Stimulated activated CD8-positive, alpha-beta memory T cell treated with anti-CD3 and anti-CD28 coated beads, Interleukin-15, amount 100 ng/mL, for 1 hour (primary cell): ENCODE measurements at places on chromosomes 2 and 18.

DNA sequence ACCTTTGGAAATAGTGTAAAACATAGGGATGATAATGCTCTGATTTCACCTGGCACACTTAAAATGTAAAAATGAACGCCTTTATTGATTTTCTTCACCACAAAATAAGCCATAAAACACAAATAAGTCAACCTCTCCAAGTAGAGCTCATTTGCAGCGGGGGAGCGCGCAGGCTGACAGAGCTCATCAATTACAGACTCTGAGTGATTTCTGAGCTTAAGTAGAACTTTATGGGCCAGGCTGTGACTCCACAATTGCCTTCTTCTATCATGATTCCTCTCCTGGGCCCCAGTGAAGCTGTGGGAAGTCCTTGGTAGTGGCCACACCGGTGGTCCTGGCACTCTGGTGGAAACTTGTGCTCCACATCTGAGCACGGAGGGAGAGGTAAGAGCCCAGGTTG, 789.0 kb upstream of the RAB6C start:
- DNase-seq = no peak

DNA sequence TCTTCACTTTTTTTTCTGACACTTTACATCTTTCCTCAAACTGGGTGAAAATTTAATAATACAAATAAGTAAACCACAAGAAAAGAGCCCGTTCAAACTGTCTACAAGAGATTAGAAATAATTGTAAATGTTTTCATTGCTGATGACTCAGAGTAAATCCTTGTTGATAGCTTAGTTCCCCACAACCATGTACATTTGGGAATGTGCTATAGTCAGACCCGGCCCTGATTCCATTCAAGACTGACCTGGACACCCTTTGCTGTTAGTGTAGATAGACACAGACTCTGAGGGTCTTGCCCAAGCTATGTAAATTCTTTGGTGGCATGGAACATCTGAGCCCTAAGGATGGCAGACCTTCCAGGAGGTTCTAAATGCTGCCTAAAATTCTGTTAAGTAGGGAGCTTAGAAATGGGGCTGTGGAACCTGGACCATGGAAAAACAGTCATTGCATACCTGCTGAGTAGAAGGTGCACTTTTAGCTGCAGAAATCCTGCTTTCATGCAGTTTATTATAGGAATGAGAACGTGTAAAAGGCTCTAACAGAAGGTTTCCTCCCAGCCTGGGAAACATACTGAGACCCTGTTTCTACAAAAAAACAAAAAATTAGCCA, 3.7 kb downstream of the MALT1 start:
- no peak for DNase-seq

DNA sequence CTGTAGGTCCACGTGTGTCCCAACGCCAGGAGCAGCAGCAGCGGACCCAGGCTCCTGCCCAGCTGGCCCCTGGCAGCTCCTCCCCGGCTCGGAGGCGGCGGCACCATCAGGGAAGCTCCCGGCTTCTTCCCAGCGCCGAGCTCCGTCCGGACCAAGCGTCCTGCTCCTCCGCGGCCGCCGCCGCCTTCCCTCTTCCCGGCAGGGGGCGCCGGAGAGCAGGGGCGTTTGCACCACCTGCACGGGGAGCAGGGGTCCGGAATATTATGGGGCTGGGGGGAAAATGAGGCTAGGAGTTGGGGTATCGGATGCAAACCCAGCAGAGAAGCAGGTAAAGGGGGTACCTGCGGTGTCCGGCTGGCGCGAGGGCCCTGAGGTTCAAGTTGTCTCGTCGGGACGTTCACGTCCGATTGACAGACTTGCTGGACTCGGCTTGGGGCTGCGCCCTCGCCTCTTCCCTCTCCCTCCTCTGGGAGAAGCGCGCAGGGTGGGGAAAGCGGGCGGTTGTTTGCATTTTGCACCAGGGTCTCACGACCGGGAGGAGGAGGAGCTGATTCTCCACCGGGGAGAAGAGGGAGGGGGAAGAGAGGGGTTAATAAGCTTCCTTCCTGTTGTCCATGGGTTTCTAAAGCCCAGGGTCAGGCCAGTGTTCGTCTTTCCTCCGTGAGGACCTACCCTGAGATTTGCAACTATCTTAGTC, at the start of gene CCBE1:
Gene CCBE1 (minus strand): TSS at position 188 of the 697 bp plus-strand sequence.
- no peak for DNase-seq

DNA sequence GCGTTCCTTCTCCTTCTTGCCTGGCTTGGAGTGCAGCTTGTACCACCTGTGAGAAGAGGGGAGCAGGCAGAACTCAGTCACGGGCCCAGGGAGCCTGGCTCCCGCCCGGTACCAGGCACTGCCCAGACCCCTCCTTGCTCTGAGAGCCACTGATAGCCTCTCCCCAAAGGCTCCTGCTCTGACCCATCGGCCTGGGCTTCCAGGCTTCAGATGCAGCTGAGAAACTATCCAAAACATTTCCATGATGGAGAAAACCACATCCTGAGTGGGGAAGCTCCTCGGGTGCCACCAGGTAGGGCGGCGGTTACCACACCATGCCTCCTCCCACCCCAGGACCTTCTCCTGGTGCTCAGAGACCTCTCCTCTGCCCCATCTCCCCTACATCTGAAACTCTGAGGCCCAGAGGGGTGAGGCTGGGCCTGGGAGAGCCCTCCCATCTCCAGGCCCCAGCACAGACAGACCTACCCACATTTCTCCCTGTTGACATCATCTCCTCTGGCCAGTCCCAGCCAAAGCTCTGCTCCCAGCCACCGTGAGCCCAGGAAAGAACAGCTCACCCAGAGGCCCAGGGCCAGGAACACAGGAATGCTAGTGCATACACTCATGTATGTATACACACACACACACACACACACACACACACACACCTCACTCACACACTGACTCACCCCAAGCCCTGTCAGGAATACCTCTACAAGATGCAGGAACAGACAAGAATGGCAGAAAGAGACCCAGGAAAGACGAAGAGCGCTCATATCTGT, 17.9 kb upstream of the SFXN5 start:
- DNase-seq = no peak

GRCh38 chr2:189369566-189369965, 71.7 kb upstream of the WDR75 start:
- no peak for DNase-seq

DNA sequence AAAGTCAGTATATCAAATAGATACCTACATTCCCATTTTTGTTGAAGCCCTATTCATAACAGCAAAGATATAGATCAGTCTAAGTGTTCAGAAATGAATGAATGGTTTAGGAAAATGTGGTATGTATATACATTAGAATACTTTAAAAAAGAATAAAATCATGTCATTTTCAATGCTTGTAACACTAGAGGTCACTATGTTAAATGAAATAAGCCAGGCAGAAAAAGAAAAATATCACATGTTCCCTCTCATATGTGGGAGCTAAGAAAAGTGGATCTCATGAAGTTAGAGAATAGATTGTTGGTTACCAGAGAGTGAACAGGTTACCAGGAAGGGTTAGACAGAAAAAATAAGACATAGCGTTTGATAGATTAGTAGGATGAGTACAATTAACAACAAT, 1111.0 kb upstream of the SLC39A10 start:
- DNase-seq = no peak

- DNase-seq = no peak
Measured at GRCh38 chr2:126898636-126899035, at the start of gene TEX51. Gene TEX51, plus strand, starts transcription at chr2:126898890. Its CDS starts 29 bp downstream, at chr2:126898919.

GRCh38 chr18:7940971-7941370, 373.9 kb downstream of the PTPRM start:
- DNase-seq = no peak

DNA sequence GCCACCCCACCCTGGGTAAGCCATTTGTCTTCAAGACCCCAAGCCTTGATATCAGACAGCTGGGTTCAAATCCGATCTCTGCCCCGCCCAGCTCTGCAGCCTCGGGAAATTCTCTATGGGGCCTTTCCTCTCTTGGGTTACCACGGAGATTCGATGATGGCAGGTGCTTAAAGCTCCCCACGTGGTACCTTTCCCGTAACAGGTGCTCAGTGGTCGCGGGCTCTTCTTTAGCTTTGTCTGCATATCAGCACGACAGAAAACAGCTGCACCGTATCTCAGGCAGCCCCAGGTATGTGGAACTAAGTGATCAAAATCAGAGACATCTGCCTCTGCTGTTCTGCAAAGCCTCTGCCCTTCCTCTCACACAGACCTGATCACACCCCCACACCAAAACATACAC, 37.4 kb downstream of the TTC32 start:
- no peak for DNase-seq

- DNase-seq = no peak
Measured at GRCh38 chr2:150129921-150130575, 357.4 kb downstream of the RND3 start.

- DNase-seq = no peak
Measured at GRCh38 chr2:217338306-217338916, 478.5 kb upstream of the TNP1 start.

GRCh38 chr2:241577413-241578122, 19.0 kb downstream of the BOK start:
- DNase-seq = no peak

DNA sequence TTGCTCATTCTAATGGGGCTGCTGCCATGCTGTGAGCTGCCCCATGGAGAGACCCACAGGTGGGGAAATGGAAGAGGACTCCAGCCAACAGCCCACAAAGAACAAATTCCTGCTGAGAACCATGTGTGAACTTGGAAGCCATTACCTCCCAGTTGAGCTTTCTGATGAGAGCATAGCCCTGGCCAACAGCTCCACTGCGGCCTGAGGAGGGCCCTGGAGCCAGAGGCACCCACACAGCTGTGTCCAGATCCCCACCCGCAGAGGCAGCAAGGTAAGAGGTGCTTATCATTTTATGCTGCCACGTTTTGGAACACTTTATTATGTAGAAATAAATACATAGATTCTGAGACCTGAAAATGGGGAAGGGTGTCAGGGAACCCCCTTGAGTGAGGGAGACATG, 44.2 kb upstream of the OTOS start:
- DNase-seq = no peak

- no peak for DNase-seq
Measured at GRCh38 chr18:43161528-43161927, 46.0 kb upstream of the RIT2 start.

GRCh38 chr18:75066936-75067335, 142.0 kb downstream of the PTGR3 start:
- DNase-seq = no peak

GRCh38 chr2:170587922-170588321, 127.2 kb upstream of the SP5 start:
- DNase-seq = no peak

- no peak for DNase-seq
Measured at GRCh38 chr2:11657646-11658045, 12.3 kb downstream of the NTSR2 start.

DNA sequence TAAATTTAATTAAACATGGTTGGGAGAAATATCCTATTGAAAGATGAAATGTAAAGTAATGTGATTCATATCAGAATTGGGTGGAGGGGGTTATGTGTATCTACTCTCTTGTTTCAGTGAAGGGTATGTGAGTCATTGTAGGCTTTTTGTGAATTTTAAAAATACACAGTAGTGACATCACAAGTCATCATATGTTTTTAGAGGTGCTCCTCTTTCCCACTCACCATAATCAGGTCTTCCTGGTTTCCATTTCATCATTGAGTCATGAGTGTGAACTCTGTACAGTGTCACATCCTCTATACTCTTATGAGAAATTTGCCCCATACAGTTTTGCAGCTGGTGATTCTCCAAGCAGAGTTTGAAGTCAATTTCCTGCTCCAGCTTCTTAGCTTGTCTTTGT, 18.8 kb downstream of the FSIP2 start:
- DNase-seq = no peak

- no peak for DNase-seq
Measured at GRCh38 chr2:18792684-18793083, 203.3 kb upstream of the NT5C1B start.

DNA sequence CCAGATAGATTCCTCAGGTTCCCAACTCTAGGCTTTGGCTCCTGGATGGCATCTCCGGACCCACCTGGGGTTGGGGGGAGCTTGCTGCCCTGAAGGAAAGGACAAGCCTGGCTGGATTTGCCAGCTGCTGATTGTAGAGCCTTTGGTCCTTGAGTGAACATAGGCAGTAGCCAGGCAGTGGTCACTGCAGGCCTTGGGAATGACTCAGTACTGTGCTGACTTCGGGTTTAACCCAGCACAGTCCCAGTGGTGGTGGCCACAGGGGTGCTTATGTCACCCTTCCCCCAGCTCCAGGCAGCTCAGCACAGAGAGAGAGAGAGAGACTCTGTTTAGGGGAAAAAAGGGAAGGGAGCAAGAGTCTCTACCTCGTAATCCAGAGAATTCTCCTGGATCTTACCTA, 27.7 kb upstream of the ACTR2 start:
- no peak for DNase-seq

GRCh38 chr18:48129621-48130082, 199.2 kb upstream of the SMAD2 start:
- no peak for DNase-seq

- DNase-seq = no peak
Measured at GRCh38 chr2:230787101-230787500, 74.5 kb downstream of the CAB39 start.

DNA sequence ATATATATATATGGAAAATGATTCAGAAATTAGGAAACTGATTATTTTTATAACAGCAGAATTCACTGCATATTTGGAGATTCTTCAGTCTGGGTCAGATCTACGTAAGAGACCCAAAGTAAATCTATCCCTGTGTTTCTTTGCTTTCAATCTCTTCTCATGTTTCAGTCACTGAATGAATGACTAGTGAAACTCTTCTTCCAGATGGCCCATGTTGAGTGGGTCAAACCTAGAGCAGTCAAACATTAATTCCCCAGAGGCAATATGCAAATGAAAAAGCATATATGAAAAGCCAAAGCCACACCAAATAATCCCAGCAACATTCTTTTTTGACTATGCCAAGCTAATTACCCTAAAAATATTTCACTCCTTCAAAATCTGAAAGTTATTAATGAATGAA, 317.3 kb downstream of the RBM43 start:
- no peak for DNase-seq

DNA sequence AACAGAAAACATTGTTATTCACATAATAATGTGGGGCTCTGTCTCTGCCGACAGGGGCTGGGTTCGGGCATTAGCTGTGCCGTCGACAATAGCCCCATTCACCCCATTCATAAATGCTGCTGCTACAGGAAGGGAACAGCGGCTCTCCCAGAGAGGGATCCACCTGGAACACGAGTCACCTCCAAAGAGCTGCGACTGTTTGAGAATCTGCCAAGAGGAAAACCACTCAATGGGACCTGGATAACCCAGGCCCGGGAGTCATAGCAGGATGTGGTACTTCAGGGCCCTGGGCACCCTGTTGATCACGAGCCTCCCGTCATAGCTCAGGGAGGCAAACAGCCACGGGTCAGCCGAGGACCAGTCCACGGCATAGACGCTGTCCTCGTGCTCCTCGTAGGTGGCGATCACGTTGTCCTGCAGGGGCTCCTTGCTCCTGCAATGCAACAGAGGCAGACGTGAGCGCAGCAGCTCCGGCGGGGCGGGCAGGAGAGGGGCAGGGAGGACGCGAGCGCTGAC, 188.5 kb downstream of the EIPR1 start:
- DNase-seq = no peak

DNA sequence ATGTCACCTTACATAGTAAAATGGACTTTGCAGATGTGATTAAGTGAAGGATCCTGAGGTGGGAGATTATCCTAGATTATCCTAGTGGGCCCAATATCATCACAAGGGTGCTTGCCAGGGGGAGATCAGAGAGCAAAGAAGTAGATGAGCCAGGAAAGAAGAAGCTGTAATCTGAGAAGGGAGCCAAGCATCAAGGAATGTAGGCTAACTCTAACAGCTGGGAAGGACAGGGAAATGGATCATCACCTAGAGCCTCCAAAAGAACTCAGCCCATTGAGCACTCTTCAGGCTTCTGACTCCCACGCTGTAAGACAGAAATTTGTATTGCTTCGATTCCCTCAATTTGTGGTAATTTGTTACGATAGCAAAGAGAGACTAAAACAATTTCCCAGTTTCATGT, 309.9 kb downstream of the LRP1B start:
- DNase-seq = no peak
